ENCODE measurements at places on chromosomes 12 and 14.
A peak's percentile ranks its signal among the peaks of the same experiment; 100 is the strongest.

- no peak for DNase-seq
These were observed 62.3 kb upstream of the PPP1R12A start for GRCh38 chr12:79997096-79997791.

- no peak for DNase-seq
These were observed 48.6 kb downstream of the AACS start for GRCh38 chr12:125113789-125114188.

DNA sequence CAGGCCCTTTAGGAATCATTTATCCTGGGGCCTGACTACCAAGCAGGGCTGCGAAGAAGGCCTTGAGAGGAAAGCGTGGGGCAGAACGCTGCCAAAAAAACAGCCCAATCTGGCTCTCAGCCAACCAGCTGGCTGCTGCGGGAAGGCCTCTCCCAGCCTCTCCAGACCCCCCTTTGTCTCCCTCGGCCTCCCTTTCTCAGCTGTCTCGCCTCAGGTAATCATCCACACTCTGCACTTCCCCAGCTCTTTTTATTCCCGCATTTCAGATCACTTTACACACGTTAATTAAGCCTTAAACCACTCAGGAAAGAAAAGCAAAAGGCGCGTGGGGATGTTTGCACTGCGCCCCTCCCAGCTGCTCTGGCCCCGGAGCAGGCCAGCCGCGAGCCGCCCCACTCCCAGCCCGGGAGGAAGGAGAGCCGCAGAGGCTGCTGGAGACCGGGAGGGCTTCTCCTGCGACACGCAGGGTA lies 208.2 kb upstream of the FOXN3 start:
- DNase-seq = no peak

GRCh38 chr12:12451098-12451497 lies 94.2 kb downstream of the BORCS5 start:
- no peak for DNase-seq

DNA sequence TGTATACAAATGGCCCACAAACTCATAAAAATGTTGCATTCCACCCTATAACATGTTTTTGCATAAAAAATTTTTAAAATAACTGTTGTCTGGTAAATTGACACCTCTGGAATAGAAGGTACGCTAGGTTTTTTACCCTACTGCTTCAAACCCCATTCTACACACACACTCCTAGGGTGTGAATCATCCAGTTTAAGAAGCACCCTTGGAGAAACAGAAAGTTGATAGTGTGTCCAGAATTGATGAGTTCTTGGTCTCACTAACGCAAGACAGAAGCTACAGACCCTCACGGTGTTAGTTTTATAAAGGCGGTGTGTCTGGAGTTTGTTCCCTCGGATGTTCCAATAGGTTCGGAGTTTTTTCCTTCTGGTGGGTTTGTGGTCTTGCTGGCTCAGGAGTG lies 158.5 kb downstream of the KLRB1 start:
- no peak for DNase-seq

- DNase-seq = no peak
These were observed 359.8 kb downstream of the PCNX1 start for GRCh38 chr14:71267007-71267513.

DNA sequence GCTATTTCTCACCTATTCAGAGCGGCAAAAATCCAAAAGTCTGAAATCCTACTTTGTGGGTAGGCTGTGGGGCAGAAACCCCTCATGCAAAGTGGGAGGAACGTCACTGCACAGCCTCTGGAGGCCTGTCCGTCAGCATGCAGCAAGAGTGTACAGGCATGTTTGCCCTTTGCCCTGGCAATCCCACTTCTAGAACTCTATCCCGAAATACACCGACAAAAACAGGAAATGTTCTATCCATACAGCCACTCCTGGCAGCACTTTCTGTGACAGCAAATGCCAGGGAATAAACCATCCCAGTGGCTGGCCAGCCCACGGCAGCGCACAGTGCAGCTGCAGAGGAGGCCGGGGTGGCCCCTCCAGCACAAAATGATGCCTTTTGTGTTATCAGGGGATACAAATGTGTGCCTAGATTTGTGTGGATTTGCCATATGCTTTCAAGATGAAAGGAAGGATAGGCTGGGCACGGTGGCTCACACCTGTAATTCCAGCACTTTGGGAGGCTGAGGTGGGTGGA lies 39.7 kb downstream of the AMN start:
- DNase-seq = no peak

GRCh38 chr14:54211551-54212308 lies 185.1 kb upstream of the CDKN3 start:
- no peak for DNase-seq

DNA sequence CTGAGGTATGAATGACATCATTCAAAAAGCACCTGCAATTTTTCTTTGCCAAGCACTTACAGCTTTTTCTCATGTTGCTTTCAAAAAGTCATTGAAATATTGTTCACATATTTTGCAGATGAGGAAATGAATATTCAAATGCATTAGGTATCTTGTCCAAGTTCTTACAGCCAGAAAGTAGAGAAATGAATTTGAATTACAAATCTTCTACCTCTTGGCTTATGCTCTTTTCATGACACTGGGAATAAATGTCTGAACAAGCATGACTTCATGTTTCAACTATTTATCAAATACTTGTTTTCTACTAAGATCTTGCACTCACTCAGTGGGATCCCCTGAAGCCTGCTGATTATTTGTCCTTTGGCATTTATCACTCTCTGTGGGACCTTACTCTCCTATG lies 267.2 kb upstream of the BTG1 start:
- no peak for DNase-seq

- no peak for DNase-seq
These were observed 577.7 kb upstream of the NOVA1 start for GRCh38 chr14:27175489-27175888.

DNA sequence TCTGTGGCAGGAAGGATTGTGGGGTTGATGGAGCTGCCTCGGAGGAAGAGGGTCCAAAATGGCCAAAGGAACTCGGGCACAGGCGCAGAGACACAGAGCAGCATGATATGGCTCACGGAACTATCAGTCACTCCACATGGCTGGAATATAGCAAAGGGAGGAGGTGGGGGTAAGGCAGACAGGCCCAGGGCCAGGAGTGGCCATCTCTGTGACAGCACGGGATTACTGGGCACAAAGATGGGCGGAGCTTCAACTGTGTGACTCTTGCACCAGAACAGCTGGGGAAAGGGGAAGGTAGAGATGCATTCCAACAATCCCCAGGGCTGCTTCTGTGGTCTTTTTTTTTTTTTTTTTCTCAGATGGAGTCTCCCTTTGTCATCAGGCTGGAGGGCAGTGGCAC lies 24.8 kb upstream of the EML1 start:
- no peak for DNase-seq

DNA sequence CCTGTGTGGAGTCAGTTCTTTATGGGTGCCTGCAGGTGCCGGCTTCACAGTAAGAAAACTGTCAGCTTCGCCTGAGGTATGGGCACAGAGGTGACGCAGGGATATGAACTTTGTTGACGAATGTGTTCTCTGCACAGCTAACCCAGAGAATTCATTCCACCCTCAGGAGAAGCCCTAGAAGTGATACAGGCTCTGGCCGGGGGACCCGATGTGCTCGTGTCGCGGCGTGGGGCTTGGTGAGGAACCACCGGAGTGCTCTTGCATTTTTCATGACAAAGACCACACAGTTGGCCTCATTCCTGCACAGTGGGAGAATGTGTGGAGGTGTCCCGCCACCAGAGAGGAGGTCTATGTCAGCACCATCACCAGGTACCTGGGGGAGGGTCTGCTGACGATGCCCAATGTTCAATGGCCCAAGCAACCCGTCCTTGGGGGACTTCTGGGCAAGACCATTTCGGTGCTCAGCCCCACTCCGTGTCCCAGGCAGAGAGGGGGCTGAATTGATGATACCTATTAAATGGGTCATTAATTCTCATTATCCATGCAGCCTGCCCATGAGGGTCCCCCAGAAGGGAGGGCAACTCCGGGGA lies 147.5 kb upstream of the RTL1 start:
- no peak for DNase-seq

GRCh38 chr14:53735916-53736315 lies 220.7 kb downstream of the BMP4 start:
- DNase-seq = no peak

- no peak for DNase-seq
These were observed 30.1 kb downstream of the NTF3 start for GRCh38 chr12:5461966-5462365.

DNA sequence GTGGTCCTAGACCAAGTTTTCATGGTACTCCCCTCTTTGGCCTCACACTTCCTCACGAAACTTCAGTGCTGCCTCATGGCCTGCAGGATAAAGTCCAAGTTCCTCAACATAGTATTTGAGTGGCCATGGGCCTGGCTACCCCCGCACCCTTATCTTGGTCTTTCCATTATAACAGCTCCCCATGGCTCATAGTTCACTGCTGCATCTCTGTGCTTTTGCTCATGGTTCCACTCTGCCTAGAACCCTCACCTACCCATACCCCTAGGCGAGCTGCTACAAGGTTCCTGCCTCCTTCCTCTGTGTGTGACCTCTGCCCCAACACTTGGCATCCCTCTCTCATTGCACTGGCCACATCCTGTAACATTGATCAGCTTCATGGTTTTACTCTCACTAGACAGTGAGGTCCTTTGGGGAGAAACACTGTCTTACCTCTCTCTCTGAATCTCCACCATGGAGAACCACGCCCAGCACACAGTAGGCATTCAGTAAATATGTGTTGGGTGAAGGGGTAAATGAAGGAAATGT lies 158.9 kb downstream of the GPR65 start:
- DNase-seq = no peak

DNA sequence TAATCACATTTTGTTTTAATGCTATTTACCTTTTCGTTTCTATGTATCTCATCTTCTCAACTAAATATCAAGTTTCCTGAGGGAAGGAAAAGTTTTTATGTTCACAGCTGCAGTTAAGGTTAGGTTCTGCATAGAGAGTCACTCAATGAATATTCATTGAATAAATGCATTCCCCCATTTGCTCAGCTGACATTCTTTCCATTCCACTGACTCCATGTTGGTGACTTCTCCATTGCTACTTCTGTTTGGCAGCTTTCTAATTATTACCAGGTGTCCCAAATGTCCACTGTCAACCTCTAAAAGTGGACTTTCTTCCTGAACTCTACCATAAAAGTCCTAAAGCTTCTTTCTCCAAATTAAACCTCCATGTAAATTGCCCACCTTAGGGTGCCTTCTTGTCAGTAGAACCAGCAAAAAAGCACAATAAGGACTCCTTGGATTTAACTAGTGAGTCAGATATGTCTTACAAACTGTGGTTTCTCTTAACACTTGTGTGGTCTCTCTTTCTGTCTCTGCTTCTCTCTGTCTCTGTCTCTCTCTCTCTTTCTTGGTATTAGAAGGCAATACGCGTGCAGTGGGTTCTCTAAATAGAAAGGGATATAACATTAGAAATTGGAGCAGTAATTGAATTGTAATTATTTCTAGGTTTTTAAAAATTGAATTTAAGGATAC lies 85.9 kb downstream of the TMEM117 start:
- no peak for DNase-seq

GRCh38 chr12:55008944-55009585 lies 10.7 kb upstream of the NEUROD4 start:
- no peak for DNase-seq

- DNase-seq = no peak
These were observed 66.7 kb downstream of the SMOC1 start for GRCh38 chr14:69945912-69946311.

GRCh38 chr14:61519106-61519505 lies 176.2 kb upstream of the HIF1A start:
- DNase-seq = no peak

GRCh38 chr12:41407232-41407799 lies 219.2 kb downstream of the PDZRN4 start:
- no peak for DNase-seq

GRCh38 chr14:104145826-104146601 lies 7.6 kb downstream of the KIF26A start:
- no peak for DNase-seq

DNA sequence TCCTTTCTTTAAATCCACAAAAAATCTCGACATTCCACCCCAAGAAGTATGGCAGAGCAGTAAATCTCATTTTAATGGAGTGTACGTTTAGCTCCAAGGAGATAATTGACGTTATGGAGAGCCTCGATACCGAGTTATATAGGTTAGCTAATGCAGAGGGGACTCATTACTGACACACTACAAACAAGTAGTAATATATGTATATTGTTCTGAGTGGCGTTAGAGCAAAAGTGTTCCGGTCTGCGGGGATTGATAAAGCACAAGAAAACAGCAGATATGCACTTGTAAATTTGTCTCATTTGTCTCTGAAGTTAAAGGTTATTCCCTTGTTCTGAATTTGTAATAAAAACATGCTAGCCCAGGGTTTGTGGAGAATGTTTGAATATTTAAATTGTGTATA lies 84.1 kb downstream of the BCL11B start:
- DNase-seq = no peak

DNA sequence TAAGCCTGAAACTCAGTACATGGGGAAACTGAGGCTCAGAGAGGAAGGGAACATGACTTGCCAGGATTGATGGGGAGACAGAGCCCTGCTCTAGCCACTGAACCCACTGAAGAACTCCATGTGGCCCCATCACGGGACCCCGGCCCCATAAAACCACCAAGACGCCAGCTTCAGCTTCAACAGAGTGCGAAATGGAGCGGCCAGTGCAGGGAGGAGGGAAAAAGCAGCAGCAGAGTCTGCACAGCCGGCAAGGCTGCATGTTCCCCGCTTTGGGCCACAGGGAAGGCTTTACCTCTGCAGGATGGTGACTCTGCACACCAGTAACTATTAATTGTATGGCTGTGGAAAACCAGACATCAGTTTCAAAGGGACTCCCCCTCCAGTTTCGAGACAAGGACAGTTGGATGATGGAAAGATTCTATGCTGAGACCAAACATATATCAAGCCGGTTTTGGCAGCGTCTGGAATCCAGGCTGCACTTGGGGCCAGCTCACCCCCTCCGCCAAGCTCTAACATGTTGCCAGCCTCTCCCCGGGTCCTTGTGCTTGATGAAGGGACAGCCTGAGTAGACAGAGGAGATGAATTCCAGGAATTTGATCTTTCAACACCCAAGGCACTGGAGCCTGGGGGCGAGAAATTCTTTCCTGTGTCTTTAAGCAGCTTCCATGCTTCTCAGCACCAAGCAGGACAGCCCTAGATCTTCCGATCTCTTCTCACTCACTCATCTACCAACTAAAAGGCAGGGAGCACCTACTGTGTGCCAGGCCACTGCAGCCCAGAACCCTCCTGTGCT lies 55.7 kb upstream of the BCL11B start:
- no peak for DNase-seq

GRCh38 chr14:31930493-31931240 lies 146.4 kb upstream of the ARHGAP5 start:
- no peak for DNase-seq

GRCh38 chr12:57149245-57149900 lies 2.0 kb upstream of the LRP1-AS start:
- DNase-seq = peak; percentile 90

- no peak for DNase-seq
These were observed 6.9 kb downstream of the HECTD1 start for GRCh38 chr14:31200702-31200990.

- DNase-seq = no peak
These were observed 544.2 kb downstream of the ETNK1 start for GRCh38 chr12:23169012-23169695.
